ENCODE measurements at places on chromosomes 4 and X.

- DNase-seq: no peak
Observed at GRCh38 chrX:5681159-5681558, 547.5 kb downstream of the NLGN4X start.

- DNase-seq: no peak
Observed at GRCh38 chr4:139958739-139959098, 195.3 kb downstream of the MAML3 start.

- peak; percentile 76 for DNase-seq
Observed at GRCh38 chr4:94406668-94407437, 44.9 kb upstream of the PDLIM5 start.

DNA sequence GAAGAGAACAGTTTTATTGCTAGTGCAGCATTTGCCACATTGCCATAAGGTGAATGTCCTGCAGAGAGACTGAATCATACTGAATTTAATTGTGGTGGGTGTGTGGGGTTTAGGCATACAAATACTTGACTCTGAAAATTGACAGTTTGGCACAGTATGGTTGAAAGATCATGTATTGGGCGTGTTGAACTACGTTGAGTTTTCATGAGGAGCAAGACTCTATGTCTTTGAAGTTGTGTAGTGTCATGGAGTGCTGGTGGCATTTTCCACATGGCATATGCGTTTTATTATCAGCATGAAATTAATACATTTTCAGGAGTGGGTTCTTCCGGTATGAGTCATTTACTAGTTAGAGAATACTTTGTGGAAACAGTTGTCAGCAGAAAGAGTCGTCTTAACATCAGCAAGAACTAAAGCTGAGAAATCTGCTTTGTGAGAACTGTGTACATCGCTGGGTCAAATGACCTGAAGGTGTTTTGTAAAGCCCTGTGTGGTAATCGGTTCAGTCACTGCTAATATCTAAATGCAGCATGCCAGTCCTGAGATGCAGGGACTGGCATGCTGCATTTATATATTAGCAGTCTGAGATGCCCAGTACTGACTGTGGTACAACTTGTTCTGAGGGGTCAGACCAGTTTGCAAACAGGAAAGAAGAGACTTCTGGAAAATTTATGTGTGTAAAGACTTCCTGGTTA is 50.3 kb downstream of the ARHGAP10 start:
- DNase-seq: peak; percentile 20

- DNase-seq: no peak
Observed at GRCh38 chr4:88014386-88014905, 7.0 kb downstream of the PKD2 start.

- no peak for DNase-seq
Observed at GRCh38 chr4:82382751-82383150, 9.0 kb upstream of the HNRNPD start.

GRCh38 chrX:79259073-79259689 is 108.0 kb downstream of the ITM2A start:
- no peak for DNase-seq

GRCh38 chr4:173277340-173277739 is 56.8 kb downstream of the HMGB2 start:
- DNase-seq: no peak

DNA sequence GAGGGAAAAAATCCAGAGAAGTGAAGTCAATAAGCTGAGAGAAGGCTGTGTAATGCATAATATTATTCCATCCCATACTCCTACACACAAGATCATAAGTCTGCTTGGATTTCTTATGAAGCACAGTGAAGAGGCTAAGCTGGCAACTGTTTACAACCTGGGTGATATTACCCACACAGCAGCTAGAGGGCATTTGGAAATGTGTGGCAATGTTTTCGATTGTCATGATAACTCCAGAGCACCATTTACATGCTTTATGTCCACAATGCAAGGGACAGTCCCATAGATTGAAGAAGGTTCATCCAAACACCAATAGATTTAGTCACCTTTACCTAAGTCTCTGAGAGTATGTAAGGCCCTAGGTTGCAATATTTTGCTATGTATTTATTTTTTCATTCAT is 412.2 kb downstream of the PPP3CA start:
- DNase-seq: peak; percentile 13

DNA sequence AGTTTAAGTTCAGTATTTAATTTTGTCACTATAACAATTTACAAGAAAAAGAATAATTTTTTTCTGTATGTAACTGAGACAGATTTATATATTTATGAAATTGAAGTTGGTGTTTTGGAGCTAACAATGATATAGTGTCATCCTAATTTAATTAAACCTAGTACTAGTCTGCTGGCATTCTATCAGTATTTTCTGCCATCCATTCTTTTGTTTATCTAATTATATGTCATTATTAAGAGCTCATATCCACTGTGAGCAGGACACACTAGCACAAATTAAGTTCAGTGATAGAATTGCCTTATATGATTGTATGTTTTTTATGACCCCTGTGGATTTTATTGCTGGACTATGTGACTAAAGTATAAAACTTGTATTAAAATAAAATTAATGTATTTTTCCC is 996.5 kb downstream of the CCSER1 start:
- DNase-seq: no peak

DNA sequence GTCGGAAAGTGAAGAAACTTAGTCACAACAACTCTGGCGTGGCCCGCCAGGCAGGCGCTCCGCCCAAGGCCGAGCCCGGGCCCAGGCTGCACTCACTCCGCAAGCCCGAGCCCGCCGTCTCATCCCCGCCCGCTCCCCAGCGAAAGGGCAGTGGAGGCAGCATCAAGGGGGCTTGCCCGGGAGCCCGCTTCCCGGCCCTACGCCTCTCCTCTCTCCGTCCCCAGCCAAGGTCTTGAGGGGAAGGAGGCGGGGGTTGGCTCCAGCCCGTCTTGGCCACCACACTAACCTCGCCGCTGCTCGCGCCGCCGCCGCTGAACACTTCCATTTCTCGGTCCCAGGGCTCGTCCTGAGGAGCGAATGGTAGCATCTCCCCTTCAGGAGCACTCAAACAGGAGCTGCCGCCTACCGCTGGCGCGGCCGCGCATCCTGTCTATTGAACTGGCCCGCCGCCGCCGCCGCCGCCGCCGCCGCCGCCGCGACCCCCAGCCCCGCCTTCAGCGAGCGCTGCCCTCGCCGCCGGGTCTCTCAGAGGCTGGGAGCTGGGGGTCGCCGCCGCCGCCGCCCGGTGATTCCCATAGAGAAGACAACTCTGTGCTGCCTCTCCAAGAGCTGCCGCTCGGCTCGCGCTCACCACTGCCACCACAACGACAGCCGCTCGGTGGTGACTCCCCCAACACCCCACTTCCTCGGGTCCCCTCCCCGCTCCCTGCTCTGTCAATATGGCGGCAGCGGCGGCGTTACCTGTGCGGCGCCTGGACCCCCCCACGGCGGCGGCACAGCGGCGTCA is at the start of gene RPS6KA6:
Gene RPS6KA6 (minus strand): TSS at position 667 of the 787 bp plus-strand sequence. CDS start 300 bp downstream, at position 367.
- peak; percentile 1 for DNase-seq

GRCh38 chrX:68894142-68894512 is 65.3 kb downstream of the EFNB1 start:
- DNase-seq: peak; percentile 1

DNA sequence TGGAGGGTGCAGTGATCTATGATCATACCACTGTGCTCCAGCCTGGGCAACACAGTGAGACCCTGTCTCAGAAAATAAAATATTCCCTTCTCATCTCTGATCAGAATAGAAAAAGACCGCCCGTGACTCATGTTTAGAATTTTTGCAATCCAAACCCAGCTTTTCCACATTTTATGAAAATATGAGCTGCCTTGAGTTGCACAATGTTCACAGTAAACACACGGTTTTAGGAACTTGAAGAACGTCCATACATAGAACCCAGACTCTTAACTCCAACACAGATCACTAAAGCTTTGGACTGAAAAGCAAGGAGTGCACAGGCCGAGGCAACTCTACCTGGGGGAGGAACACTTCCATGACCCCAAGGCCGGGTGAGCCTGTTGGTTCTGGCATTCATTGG is 305.0 kb downstream of the TENM3 start:
- DNase-seq: peak; percentile 53

DNA sequence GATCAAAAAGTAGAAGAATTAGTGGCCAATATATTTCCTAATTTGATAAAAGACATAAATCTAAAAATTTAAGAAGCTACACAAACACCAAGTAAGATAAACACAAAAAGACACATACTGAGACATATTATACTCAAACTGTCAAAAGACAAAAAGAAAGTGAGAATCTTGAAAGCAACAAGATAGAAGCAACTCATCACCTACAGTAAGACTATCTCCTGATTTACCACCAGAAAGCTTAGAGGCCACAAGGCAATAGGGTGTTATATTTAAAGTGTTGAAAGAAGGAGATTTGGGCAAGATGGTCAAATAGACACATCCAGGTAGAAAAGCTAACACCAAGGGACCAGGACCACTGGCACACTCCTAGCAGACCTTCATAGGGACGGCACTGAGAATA is 79.4 kb downstream of the ITM2A start:
- no peak for DNase-seq

DNA sequence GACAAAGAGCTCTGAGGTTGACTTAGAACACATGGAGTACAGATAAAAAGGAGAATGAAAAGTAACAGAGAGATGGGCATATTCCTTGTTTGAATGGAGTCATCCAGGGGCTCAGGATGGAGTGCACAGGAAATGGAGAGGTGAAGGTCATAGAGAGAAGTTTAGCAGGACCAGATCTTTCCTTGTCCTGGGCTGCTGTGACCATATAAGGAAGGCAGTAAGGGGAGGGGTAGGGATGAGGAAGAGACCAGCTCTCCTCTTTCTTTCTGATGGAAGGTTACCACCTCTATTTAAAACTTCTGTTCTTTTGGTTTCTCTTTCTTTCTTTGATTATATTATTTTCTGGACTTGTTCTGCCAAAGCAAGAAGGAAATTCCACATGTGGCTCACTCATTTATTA is 27.0 kb downstream of the AR start:
- DNase-seq: no peak

GRCh38 chr4:149555146-149555545 is 260.5 kb downstream of the IQCM start:
- DNase-seq: no peak

DNA sequence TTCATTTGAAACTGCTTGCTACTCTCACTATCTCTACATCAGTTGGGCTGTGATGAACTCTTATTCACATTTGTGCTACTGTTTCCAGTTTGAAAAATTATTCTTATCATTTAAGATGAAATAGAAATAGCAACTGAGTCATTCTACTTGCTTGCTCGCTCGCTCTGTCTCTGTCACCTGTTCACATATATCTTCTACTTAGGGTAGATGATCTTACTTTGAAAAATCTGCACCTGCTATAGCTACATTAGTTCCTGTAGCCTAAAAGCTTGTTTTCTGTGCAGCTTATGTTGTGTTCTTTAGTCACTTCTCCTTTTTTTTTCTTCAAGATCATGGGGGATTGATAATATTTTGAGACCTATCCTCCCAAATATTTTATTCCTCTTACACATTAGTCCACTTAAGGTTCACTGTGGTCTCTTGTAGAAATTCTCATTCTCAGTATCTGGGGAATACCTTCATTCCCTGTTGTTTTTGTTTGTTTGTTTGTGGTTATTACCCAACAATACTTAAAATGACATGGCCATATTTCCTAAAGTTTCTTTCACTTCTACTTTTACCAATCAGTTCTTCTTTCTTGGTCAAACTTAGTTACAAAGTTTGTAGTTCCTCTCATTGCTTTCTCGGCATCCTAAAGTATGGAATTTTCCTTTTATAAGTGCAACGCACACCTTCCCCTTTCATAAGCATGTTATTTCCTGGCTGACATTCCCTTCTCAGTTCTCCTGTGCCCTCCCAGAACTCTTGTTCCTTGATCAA is 36.5 kb downstream of the CLCN5 start:
- no peak for DNase-seq

DNA sequence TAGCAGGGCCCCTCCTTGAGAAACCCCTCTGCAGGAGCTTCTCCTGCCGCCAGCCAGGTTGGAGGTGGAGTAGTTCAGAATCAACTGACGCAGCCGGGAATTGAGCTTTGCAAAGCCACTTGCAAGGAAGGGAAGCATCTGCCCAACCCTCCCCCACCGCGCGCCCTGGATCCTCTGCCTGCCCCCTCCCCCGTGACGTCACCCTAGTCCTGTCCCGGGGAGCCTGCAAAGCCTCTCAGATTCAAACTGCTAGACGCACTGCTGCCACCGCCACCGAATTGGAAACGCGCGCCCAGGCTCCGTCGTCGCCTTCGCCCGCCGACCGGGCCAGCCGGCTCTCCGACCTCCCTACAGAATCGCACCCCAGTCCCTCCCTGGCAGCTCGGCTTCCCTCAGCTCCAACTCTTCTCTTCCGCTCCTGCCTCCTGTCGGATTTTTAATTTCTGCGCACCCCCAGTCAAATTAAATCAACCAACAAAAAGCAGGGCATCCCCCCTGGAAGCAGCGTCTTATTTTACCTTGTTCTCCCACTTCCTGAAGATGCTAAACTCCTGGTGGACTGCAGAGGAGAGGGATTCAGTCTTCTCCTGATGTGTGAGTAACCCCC is 3.8 kb downstream of the SLITRK2 start:
- DNase-seq: peak; percentile 11

DNA sequence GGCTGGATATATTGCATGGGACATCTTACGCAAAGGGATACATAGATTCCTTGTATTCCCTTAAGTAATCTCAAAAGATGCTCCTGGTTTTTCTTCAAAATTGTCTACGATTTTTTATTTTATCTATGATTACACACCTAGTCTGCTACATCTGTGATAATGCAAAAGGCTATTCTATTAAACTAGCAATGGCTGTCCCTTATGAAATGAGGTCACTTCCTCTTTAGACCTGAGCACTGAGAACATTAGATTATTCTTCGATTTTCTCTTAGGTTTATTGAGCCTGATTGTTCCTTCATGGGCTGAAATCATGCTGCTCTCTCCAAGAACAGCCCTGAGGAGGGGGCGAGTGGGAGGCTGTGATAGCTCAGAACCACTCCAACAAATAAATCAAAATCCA is 126.8 kb upstream of the ENPP6 start:
- DNase-seq: no peak

GRCh38 chrX:28584025-28584424 is 3.2 kb upstream of the IL1RAPL1 start:
- no peak for DNase-seq

GRCh38 chr4:1414831-1415680 is 8.8 kb upstream of the NKX1-1 start:
- no peak for DNase-seq

GRCh38 chrX:40201329-40201885 is 103.6 kb upstream of the BCOR start:
- no peak for DNase-seq

DNA sequence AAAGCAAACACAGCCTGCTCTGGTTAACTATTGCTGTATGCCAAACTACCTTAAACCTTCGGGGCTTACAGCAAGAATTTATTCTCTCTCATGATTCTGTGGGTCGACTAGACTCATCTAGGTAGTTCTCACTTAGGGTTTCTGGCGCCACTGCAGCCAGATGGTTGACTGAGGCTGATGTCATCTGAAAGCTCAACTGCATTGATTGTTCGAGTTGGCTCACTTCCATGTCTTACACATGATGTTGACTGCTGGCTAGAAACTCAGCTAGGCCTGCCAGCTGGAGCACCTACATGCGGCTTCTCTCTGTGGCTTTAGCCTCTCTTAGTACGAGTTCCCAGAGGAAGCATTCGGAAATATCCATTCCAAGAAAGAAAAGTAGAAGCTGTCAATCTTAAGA is 103.2 kb downstream of the SRPX start:
- no peak for DNase-seq
